ENCODE measurements at places on chromosomes 13 and 19.
A peak's percentile ranks its signal among the peaks of the same experiment; 100 is the strongest.

GRCh38 chr13:88592105-88592504 lies 920.9 kb downstream of the SLITRK5 start:
- no peak for DNase-seq

DNA sequence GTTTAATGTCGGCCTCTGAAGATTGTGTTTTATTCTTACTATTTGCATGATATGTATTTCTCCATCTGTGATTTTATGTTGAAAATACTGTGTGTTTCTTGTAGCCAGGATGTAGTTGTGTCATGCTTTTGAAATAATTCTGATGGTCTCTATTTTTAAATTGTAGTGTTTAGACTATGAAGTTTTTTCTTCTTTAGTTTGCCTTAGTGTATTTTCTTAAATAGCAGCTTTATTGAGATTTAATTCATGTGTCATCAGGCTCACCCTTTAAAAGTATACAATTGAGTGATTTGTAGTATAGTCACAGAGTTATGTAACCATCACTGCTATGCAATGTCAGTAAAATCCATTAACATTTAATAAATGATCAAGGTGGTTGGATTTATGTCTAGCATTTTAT lies 74.5 kb downstream of the PCCA start:
- DNase-seq: no peak

GRCh38 chr13:98912846-98913245 lies 65.0 kb downstream of the DOCK9 start:
- no peak for DNase-seq

DNA sequence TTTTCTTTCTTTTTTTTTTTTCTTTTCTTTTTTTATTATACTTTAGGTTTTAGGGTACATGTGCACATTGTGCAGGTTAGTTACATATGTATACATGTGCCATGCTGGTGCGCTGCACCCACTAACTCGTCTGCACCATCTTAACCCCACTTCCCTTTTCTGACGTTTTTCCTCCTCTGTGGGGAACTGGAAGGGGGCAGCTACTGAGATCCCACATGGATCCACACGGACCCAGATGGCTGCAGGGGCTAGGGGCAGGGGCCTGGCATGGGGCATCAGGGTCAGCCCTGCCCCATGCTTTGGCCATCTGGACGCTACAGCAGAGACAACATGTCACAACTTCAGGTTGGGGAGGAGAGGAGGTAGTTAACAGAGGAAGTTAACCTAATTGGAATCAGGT lies 54.3 kb downstream of the RUBCNL start:
- DNase-seq: no peak

GRCh38 chr13:86282442-86282841 lies 483.2 kb upstream of the SLITRK6 start:
- DNase-seq: no peak

DNA sequence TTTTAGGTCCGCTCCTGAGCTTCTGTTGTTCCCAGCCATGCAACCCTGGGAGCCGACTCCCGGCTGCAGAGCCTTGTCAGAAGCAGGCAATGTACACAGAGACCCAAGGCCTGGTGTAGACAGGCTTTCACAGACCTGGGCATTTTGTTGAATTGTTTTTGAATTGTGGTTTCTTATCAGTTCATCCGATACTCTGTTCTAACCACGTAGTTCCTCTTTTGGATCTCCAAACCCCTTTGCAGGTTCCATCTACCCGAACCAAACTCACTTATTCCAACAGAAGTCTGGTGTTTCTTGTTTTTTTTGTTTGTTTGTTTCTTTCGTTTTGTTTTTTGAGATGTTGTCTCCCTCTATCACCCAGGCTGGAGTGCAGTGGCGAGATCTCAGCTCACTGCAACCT lies 6.3 kb upstream of the NLRP2 start:
- no peak for DNase-seq

- no peak for DNase-seq
These were observed 72.9 kb downstream of the SPATA13 start for GRCh38 chr13:24233351-24233901.

DNA sequence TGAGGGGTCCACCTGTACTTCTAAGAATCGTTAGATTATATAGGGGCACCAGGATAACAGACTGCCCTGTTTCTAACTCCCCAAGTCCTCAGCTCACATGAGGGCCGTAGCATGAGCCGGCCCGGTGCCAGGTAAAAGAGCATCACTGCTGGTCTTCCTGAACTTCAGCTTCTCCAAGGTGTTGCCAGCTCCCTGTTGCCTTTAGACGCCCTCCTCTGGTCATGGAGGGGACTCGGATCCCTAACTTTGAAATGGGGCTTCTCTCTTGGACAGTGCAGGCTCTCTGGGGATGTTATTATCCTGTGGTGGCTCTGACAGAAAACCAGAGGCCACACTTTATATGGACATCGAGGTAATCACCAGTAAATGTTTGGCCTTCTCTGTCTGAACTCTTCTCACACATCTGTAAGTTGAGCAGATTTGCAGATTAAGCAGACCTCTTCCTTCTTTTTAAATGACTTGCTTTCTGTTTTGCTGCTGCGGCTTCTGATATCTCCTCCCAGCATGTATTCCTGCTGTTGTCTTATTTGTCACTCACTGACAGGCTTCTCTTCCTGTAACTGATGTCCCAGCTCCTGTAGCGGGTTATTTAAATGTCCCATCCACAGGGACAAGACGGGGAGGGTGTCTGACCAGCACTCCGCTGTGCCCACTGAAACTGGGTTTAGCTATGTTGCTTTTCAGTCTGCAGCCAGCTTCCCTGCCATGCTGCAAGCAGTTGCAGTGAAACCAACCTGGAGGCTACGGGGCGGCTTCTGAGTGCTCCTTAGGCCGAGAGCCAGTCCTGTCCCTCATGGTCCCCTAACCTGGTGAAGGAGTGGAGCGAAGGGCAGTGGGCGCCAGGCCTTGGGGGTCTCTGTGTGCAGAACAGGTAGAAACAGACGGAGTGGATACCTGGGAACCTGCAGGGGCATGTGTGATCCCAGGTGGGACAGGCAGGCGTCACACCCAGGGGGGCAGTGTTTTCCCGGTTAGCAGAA lies 39.2 kb downstream of the TSSK6 start:
- DNase-seq: no peak

DNA sequence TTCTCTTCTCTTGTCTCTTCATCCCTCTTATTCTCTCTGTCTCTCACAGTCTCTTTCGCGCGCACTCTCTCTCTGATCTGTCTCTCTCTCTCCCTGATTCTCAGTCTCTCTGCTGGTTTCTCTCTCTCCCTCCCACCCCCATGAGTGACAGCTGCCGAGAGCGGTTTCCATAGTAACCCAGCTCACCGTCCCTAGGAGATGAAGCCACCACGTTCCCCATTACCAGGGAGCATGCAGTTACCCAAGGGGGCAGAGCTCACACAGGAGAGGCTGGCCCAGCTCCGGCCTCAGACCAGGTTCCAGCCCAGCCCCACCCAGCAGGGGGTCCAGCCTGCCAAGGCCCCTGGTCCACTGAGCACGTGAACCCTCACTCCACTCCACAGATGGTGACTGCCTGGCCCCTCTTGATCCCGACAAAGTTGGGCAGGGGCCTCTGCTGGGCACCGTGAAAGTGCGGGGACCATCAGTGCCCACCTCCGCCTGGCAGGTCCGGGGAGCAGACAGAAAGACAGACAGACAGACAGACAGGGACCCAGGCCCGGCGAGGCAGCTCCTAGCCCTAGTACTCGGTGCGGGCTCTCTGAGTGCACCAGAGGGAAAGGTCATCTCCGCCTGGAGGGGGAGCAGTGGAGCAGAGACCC lies 50.6 kb downstream of the CELF5 start:
- no peak for DNase-seq

DNA sequence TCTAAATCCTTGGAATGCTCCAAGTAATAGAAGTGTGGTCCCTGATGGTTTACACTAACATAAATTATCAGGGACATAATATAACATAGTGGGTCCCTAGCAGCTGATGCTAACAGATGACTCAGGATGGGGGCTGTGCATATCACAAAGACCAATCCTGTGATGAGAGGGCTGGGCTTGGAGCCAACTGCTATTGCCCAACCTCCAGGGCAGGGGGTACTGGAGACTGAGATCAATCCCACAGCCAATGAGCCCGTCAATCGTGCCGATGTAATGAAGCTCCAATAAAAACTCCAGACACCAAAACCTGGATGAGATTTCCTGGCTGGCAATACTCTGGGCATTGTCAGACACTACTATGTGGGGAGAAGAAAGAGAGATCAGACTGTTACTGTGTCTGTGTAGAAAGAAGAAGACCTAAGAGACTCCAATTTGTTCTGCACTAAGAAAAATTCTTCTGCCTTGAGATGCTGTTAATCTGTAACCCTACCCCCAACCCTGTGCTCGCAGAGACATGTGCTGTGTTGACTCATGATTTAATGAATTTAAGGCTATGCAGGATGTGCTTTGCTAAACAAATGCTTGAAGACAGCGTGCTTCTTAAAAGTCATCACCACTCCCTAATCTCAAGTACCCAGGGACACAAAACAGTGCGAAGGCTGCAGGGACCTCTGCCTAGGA lies 33.4 kb downstream of the ABCC4 start:
- no peak for DNase-seq

DNA sequence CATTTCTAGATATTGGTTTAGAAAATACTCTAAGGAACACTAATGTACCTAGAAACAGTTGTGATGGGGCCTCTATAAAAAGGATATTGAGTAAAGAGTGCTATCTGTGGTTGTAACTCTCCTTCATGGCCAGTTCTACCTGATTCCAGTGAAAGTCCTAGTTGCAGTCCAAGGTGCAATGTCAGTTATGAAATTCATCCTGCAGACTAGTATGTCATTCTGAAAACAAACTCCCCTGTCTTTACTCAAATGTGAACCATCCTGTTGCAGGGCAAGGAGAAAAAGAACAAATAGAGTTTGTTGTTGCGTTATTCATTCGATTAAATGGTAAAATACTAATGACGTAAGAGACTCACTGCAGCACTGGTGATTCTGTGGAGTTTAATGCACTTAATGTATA lies 18.3 kb upstream of the N4BP2L1 start:
- DNase-seq: no peak

DNA sequence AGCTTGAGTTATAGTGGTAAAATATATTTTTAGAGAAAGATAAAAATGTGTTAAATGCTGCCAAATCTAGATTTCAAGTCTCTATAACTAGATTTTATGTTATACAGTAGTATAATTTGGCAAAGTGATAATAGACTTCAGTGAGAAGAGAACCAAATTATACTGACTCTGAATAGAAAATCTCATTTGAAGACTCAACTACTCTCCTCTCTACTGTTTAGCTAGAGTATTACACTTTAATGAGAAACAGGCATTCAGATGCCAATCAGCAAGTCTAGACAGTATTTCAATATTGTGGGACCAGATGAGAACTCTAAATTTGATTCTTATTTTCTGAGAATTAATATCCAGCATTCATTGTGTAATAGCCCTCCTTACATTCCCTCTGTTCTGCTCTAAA lies 311.2 kb downstream of the SLITRK5 start:
- DNase-seq: no peak

DNA sequence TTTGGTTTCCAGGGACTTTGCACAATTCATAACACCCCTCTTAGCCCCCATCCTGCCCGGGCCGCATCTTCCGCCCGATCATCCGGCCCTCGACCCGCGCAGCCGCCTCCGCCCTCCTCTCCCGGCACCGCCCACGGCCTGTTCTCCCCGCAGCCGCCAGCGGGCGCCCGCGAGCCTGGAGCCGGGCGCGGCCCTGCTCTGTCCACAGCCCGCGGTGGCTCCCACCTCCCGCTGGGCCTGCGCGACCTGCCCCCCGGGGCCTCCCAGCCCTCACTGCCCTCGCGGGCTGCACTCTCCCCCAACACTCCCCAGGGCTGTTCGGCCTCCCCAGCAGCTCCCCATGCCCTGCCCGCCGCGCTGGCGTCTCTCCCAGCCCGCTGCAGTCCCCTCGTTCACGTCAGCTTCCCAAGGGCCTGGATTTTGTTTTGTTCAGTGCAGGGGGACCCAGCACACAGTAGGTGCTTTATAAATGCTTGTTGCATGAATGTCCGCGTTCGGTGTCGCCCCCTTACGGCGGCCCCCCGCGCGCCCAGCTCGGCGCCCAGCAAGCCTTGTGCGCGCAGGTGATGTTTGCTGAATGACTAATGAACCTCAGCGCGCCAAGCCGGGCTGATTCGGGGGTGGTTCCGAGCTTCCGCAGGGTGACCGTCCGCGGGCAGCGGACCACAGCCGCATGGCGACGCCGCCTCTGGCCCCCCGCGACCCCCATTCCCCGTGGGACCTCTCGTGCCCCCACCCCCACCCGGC lies 4.6 kb upstream of the APC2 start:
- peak; percentile 54 for DNase-seq

GRCh38 chr19:45929247-45929646 lies 14.7 kb upstream of the NANOS2 start:
- no peak for DNase-seq

DNA sequence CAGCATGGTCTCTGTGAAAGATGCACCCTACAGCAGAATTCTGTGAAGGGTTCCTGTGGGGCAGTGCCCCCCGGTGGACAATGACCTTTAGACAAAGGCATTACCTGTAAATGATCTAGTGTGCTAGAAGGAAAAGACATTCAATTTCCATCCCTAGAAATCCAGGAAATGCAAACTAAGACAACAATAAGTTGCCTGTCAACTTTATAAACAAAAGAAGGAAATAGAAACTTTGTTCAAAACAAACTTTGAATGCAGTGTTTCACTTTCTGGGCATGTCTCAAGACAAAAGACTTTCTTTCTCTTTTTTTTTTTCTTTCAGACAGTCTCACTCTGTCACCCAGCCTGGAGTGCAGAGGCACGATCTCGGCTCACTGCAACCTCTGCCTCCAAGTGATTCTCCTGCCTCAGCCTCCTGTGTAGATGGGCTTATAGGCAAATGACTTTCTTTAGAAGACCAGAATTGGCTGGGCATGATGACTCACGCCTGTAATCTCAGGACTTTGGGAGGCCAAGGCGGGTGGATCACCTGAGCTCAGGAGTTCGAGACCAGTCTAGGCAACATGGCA lies 15.5 kb downstream of the TEX101 start:
- DNase-seq: no peak

DNA sequence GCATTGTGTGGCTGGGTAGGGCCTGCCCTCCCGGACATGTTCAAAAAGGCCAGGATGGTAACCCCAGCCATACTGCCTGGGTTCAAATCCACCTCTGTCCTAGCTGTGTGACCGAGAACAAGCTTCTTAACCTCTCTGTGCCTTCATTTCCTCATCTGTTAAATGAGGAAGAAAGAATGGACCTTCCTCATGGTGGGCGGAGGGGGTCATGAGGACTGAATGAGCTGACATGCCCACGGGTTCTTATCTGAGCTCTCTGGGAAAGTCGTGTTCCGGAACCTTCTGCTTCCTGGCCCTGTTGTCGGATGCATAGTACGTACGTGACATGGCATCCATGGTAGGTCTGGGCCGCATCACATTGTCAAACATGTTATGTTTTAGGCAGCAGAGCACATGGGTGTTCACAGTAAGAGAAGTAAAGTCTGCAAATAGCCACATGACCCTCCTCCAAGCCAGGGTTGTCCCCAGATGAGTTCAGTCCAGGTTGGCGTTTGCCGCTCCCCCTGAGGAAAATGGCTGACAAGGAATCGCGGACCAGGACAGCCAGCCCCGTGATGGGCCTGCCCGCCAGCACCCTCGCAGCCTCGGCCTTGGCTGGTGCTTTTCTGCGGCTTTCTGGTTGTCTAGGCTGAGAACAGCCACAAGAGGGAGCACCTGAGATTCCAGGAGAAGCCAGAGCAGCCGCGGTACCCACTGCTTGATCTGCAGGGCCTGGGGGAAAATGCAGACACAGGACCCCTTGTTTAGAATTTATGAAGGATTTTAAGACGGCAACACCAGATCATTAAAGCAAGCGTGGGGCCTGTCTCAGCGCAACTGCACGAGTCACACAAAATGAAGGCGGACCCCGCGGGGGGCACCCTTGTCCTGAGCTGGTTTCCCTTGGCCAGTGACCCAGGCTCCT lies 2.4 kb upstream of the NTN5 start:
- peak; percentile 50 for DNase-seq
